Effector CD4-positive, alpha-beta T cell (primary cell): ENCODE measurements at places on chromosomes 16 and 17.

DNA sequence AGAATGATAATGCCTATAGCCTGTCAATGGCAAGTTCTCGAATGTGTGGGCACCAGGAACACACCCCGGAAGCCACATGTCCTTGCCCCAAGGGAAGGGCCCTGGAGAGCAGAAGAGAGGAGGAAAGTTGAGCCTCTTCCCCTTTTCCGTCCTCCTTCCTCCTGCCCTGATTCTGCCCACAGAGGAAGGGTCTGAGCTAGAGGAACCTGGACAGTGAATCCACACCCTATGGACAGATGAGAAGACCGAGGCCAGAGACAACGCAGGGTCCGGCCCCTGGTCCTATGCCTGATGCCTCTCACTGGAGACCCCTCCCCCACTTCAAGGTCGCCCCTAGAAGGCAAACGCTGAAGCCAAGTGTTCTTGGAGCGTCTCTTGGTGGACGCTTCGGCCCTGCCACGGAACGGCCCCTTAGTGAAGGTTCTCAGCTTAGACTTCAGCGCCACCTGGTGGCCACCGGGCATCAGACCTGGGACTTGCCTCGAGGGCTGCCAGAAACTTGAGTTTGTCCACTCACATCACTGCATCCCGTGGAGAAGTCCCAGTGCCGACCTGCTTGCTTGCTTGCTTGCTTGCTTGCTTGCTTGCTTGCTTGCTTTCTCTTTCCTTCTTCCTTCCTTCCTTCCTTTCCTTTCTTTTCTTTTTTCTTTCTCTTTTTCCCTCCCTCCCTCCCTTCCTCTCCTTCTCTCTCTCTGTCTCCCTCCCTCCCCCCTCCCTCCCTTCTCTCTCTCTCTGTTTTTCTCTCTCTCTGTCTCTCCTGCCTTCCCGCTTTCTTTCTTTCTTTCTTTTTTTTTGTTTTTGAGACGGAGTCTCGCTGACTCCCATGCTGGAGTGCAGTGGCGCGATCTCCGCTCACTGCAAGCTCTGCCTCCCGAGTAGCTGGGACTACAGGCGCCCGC is 20.6 kb upstream of the SPNS3 start:
- DNase-seq: peak; percentile 93

GRCh38 chr17:32909787-32910369 is 18.1 kb upstream of the TMEM98 start:
- DNase-seq: peak; percentile 18

GRCh38 chr17:19457830-19458271 is 46.8 kb downstream of the RNF112 start:
- DNase-seq: no peak

GRCh38 chr17:32349503-32349853 is 479 bp upstream of the ZNF207 start:
- no peak for DNase-seq

DNA sequence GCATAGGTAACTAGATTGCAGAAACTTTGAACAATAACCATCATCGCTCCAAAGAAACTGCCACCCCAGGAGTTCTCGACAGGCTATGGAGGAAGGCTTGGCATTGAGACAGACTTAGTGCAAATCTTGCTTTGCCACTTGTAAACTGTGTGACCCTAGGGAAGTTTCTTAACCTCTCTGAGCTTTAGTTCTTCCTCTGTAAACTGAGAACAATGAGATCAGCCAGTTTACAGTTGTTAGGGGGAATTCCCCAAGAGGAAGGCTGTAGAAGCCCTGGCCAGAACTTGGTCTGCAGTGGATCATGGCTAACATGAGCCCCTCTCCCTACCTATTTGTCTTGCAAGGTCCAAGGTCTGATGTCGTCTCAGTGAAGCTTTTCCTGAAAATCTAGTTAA is 78.9 kb downstream of the NT5M start:
- no peak for DNase-seq

- DNase-seq: no peak
Measured at GRCh38 chr17:27562777-27563455, 68.1 kb upstream of the LGALS9 start.

DNA sequence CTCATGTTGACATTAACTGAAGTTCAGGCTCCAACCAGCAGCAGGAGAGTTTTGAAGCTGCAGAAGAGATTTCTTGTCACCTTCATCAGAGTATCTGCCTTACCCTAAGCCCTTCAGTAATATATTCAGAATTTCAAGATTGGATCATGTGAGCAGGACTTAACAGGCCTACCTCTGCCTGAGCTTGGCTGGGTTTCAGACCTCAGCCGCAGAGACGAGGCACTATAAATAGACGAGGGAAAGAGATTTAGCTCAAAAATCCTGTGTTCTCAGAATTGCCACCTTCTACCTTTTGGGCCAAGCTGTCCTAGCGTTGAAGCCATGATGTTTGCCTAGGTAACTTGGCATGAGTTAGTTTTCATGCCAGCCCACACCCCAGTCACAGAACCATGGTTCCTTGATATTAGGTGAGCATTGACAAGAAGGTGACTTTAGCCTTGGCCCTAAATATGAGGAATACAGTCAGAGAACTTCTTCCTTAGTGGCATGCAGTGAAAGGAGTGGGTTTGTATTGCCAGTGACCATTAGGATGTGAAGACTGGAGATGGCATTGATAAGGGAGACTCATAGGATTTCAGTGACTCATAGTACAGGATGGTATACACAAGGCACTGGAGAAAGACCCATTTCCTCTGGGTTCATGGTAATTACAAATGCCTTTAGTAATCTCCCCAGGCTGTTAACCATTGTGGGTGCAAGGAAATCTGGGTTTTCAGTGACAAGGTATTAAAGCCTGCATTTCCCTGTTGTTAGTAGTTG is 224.3 kb downstream of the MSI2 start:
- no peak for DNase-seq

GRCh38 chr16:30948667-30949649 is at the start of gene ORAI3:
ORAI3 (plus strand) TSS chr16:30949068; CDS start chr16:30949290, 222 bp downstream.
- DNase-seq: peak; percentile 29

- no peak for DNase-seq
Measured at GRCh38 chr16:46932802-46933201, 40.7 kb downstream of the DNAJA2 start.

DNA sequence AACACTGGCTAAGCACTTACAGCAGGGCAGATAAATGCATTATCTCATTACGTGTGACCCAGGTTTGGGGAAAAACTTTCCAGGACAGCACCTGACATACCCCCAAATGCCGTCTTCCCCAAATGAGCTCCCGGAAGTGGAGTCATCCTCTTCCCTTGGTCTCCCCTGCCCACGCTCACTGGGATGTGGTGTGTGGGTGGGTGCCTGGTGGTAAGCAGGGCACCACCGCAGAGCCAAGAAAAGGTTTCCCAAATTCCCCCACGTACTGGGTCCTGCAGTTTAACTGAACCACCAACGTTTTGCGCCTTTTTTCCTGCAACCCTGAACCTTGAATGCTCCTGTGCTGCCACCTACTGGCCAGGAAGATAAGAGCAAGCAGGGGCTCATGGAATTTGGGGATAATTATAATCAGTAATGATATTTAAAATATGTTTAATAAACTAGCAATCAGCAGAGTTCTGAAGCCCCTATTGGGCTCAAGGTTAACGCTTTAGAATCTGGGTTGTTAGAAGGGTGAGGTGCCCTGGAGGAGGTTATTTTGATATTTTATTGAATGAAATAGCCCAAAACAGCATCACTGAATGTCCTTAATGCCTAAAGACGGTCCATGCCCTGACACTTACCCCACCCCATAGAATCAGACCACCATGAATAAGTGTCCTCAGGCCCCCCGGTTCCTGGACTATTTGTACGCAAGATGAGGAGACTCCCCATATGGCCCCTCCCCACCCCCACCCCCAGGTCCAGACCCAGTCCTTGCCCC is 8.0 kb downstream of the SPPL2C start:
- peak; percentile 54 for DNase-seq
